ENCODE measurements at places on chromosomes 5 and 9. TPM values are rescaled to one million over a fixed set of nuclear protein-coding genes. Genes with fewer than 3 reads are reported as not detected.

Gene ENG
- total RNA-seq: 132 TPM

Gene SOX30
- 83.9 TPM for total RNA-seq

Gene RNF14
- 98.8 TPM for total RNA-seq

Gene C1QTNF2
- total RNA-seq: 8.2 TPM

Gene FAM81B
- 27.1 TPM for total RNA-seq

Gene PCDHGA12
- total RNA-seq: 11.3 TPM

Gene DBH
- total RNA-seq: 0.06 TPM

Gene PPP3R2
- total RNA-seq: 18.0 TPM

Gene ZBED3
- total RNA-seq: 7.9 TPM

Gene IRX2
- 9.1 TPM for total RNA-seq

Gene SEMA5A
- total RNA-seq: 5.4 TPM

Gene PCDHAC2
- 19.6 TPM for total RNA-seq

Gene RGMB
- total RNA-seq: 41.2 TPM

Gene STX17
- total RNA-seq: 38.8 TPM

Gene PCDHA12
- 4.0 TPM for total RNA-seq

Gene FBP2
- total RNA-seq: 2.5 TPM

Gene ADAMTS16
- 0.37 TPM for total RNA-seq

Gene PSMD5
- 39.0 TPM for total RNA-seq

Gene F2RL2
- not detected for total RNA-seq

Gene BNC2
- total RNA-seq: 32.0 TPM

Gene TRAF1
- 8.6 TPM for total RNA-seq

Gene SPAAR
- total RNA-seq: 69.8 TPM

Gene C9
- total RNA-seq: 0.74 TPM

Gene ORM2
- not detected for total RNA-seq

Gene DIAPH1
- total RNA-seq: 53.7 TPM

Gene SARDH
- 5.1 TPM for total RNA-seq

Gene AFAP1L1
- total RNA-seq: 10.4 TPM

Gene CTNNA1
- 154 TPM for total RNA-seq

Gene ALDH1A1
- total RNA-seq: 337 TPM

Gene LHX2
- 5.1 TPM for total RNA-seq

Gene C6
- total RNA-seq: 9.9 TPM

Gene SV2C
- 0.87 TPM for total RNA-seq

Gene GOLGA1
- total RNA-seq: 36.1 TPM

Gene FAM151B
- 5.0 TPM for total RNA-seq

Gene ANGPTL2
- total RNA-seq: 2.4 TPM

Gene STRBP
- total RNA-seq: 47.8 TPM

Gene ASS1
- 68.5 TPM for total RNA-seq

Gene CHSY3
- 2.4 TPM for total RNA-seq
